ENCODE measurements at places on chromosomes 12 and 14.

DNA sequence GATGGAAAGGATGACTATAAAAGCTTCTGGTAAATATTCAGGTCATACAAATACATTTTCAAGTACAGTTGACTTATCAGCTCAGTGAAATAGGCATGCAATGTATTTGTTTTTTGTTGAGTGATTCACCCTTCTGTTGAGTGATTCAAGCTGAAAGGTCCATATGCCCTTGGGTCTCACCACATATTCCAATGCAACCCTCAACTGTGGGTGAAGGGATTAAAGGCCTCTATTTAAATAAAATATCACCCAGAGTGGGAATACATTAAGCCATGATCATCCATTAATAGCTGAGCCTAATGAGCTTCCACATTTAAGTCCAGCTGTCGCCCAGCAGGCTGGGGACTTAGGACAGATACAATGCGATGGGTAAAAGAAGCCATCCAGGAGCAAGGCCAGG is 120.2 kb downstream of the CRACR2A start:
- no peak for DNase-seq

- no peak for DNase-seq
These were observed 270.9 kb downstream of the C12orf50 start for GRCh38 chr12:87758271-87758670.

DNA sequence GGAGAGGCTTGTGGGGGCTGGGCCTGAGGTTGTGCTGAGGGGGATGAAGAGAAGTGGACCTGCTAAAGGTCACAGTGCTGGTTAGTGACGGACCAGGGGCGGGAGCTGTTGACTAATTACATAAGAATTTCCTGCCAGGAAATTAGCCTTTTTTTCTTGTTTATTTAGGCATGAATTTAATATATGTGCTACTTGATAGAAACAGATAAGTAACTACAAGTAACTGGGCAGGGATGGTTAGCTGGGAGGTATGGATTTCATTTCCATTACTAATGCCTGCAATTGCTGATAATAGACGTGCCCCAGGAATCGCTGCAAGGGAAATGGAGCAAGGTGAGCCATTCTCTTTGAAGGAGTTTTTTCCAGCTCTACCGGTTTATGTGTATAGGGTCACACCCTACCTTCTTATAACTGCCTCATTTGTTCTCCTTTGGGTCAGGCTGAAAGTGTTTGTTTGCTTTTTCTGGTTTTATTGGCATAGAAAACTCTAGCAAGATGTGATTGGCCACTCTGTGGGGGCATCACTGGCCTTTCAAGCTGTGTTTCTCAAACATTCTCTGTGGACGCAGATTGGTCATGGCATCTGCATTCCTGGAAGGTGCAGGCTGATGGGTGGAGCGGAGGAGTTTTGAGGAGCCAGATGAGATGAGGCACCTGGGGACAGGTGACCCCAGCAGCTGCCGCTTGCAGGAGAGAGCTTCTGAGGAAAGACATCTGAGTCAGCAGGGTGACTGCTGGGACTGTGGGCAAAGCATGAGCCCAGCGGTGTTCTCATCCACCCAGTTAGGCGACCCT is 19.0 kb upstream of the GPRC5A start:
- DNase-seq, result peak; percentile 29

GRCh38 chr12:45256721-45257120 is 40.8 kb downstream of the ANO6 start:
- no peak for DNase-seq

GRCh38 chr12:78143717-78144116 is 313.0 kb downstream of the NAV3 start:
- no peak for DNase-seq

GRCh38 chr12:109828754-109829511 is 4.3 kb downstream of the TRPV4 start:
- no peak for DNase-seq

- no peak for DNase-seq
These were observed 73.6 kb downstream of the SSPN start for GRCh38 chr12:26268841-26269561.

DNA sequence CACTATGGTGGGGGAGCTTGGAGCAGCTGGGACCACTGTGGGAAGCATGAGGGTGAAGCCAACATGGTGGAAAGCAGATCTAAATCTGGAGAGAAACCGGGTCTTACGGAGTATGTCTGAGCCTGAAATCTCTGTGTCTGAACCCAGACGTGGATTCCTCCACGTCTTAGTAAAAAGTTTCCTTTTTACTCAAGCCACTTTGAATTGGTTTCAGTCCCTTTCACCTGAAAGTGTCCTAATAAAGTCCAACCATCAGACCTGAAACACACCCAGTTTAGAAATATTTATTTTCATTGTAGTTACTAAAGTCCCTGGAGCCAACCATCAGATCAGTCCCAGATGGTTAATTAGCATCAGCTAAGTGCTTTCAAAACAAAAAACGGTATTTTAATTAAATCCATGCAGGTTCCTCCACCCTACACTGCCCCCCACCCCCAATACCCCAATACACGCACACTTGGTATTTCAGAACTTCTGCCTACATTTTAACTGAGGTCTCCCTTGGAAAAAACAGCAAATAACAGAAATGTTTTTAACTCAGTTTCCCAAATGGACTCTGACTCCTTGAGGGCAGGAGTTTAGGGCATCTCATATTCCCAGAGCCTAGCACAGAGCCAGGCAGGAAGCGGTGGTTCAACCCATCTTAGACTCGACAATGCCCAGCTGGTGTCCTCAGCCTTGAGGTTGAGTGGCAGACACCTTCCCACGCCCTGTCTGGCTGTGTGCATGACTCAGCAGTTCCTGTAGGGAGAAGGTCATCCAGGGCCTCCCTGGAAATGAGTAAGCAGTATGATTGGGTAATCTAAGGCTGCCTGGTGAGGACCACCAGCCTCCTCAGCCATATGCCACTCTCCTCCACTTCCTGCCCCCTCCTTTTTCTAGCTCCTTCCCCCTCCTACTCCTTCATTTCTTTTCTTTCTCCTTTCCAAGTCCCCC is 175.8 kb downstream of the TTC8 start:
- peak; percentile 97 for DNase-seq

- no peak for DNase-seq
These were observed 4.6 kb downstream of the FOXN4 start for GRCh38 chr12:109304485-109304884.

GRCh38 chr12:109893261-109893995 is 6.6 kb upstream of the TCHP start:
- DNase-seq, result no peak

DNA sequence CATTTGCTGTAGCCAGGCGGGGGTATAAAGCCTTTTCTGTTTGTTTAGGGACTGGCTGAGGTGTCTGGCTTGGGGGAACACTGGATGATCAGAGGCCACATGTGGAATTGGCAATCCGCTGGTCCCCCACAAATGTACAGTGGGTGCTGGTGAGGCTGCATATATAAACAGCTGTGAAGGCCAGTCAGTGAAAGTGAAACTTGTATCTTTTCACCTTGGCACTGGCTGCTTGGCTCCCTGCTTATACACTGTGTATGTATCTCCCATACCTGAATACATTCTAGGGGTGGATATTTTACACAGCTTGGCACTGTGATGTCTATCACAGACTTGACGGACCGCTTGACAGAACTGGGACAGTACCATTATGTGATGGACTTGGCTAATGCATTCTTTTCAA is 246.8 kb upstream of the AVPR1A start:
- DNase-seq, result no peak

DNA sequence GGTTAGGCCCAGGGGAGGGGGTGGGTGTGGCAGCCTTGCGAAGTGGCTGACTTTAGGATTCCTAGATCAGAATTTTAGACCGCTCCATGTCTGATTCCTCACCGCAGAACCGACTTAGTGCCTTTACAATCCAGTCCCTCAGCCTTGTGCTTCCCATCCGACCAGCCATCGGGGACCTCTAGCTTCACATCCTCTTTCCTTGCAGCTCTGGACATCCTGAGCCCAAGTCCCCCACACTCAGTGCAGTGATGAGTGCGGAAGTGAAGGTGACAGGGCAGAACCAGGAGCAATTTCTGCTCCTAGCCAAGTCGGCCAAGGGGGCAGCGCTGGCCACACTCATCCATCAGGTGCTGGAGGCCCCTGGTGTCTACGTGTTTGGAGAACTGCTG is 557 bp downstream of the COPS7A start:
- no peak for DNase-seq

- no peak for DNase-seq
These were observed 74.7 kb downstream of the DDX51 start for GRCh38 chr12:132069336-132069985.

- no peak for DNase-seq
These were observed 153.6 kb upstream of the FKBP4 start for GRCh38 chr12:2641207-2641606.

Data from AG09309 (cell line).